ENCODE measurements at places on chromosomes 4 and X.
A peak's percentile ranks its signal among the peaks of the same experiment; 100 is the strongest.

GRCh38 chr4:86910820-86911684 is 18.8 kb upstream of the C4orf36 start:
- DNase-seq, result no peak

GRCh38 chrX:152632445-152633097 is 5.1 kb upstream of the GABRQ start:
- no peak for DNase-seq

DNA sequence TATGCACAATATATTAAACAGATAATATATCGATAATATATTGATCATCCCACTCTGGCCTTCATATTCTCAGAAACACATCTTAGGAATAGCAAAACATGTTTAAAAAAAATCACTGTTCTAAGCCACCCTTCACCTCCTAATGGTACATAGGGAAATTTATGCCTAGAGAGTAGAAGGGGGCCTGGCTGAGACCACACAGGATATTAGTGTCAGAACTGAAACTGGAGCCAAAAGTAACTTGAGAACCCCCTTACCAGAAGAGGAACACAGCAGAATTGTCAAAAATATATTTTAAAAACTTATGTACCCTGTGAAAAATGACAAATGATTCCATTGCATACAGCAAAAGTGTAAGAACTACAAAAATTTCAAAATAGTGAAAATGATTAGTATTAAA is 173.1 kb downstream of the VSIG4 start:
- DNase-seq, result no peak

GRCh38 chr4:85420831-85421230 is 54.1 kb upstream of the ARHGAP24 start:
- no peak for DNase-seq

- DNase-seq, result no peak
These were observed 1.1 kb downstream of the NFXL1 start for GRCh38 chr4:47913330-47913729.

- DNase-seq, result peak; percentile 84
These were observed 121.1 kb upstream of the ATP6AP2 start for GRCh38 chrX:40459571-40460158.

DNA sequence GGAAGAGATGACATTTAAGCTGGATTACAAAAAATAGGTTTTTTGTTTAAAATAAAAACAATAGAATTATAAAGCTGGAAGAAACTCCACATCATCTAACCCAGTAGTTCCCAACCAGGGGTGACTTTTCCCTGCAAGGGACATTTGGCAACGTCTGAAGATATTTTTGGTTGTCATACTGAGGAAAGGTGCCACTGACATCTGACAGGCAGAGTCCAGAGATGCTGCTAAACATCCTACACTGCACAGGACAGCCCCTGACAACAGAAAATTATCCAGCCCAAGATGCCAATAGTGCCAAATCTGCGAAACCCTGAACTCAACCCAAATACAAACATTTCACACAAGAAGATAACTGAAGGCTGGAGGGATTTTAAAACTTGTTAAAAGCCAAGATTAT is 18.5 kb downstream of the TAB3 start:
- DNase-seq, result no peak

DNA sequence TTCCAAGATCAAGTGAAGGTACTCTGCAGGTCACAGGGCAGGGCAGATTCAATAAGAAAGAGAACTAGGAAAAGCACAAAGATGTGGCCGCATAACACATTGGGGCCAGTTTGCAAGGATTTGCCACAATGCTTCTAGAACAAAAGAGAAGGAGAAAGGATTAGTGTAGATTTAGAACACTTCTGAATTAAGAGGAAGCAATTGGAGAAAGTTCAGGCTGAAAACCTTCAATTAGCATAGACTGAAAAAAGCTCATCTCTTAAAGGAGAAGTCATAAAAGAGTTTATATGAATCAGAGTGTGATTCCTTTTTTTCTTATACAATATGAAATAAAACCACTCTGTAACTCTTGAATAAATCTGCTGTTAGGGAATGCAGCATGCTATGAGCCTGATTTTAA is 215.6 kb upstream of the FAT1 start:
- no peak for DNase-seq

- DNase-seq, result no peak
These were observed 686.1 kb downstream of the GLUD2 start for GRCh38 chrX:121733514-121733913.

DNA sequence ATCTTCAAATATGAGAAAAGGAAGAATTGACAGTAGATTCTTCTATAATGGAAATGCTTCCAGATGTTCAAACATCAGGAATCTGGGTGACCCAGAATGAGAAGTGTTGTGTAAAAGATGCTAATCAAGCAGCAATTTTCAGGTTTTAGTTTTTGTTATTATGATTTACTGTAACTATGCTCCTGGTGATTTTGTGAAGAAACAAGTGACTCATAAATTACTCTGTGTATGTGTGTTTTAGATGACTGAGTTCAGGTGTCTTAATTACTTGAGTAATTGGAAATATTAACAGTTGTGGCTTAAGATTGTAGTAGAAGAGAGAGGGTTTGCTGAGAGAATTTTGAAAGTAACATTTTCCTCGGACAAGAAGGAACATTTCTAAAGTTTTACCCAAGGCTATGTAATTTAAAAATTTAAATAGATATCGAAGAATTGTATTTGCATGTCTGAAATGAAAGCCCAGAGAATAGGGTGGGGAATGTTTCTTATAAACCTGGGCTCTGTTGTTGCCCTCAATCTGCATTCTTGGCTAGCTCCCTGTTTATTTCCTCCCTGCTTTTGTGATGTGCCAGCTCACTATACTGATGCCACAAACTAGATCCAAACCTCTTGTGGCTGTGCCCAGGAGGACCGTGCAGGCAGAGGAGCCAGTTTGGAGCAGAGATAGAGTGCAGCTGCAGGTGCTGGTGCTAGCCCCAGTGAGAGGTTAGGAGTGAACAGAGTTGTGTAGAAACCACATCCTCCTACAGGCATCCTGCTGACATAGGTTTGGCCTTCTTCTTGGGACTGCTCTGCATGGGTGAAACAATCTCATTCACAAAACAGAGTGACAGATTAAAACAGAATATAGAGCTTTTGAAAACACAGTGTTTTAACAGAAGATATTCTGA is 25.4 kb upstream of the TNIP3 start:
- DNase-seq, result no peak

GRCh38 chr4:118683513-118683912 is 1.7 kb upstream of the METTL14 start:
- no peak for DNase-seq

DNA sequence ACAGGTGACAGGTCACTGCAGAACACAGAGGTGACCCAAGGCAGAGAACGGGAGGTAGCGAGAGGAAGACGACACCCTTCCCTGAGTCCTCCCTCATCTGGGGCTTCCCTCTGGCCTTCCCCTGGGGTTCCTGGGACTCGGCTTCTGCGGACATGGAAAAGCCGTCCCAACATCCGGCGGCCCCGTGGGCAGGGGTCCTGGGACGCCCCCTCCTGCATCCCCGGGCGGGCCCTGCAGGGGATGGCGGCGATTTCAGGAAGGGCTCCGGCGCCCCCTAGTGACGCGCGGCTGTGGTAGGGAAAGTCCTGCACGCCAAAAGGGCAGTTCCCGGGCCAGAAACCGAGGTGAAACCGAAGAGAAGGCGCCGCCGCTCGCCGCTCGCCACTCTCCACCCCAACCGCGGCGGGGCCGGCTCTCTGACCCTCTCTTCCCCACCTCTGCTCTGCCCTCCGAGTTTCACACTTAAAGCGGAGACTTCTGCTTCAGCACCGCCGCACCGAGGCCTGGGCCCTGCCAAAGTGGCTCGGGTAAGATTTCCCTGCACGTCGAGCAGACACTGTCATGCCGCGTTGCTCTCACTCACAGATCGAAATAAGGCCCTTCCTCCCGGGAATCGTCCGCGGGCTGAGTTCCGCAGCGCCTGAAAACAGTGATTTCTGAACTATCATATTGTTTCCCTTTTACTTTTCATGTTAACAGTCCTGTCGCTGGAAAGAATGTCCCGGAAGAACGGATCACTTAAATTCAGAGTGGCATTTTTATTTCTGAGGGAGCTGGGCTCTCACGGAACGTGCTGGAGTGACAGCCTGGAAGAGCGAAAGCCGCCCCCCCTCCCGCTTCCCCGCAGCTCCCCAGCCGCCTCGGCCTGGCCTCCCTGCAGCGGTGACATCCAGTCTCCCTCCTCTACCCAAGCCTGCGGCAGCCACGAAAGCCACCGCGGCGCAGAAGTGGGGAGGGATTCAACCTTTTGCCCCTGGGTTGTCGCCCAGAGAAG is 110.6 kb downstream of the DCTD start:
- DNase-seq, result peak; percentile 61

GRCh38 chr4:104146048-104146447 is 348.6 kb downstream of the CXXC4 start:
- no peak for DNase-seq
